Mucosa of descending colon (tissue), 3 donors: ENCODE measurements at places on chromosomes 5 and 9. TPM values are rescaled to one million over a fixed set of nuclear protein-coding genes. Genes with fewer than 3 reads are reported as not detected.

OR2V1 gene
- total RNA-seq = not detected

- no peak for DNase-seq
Observed at GRCh38 chr9:78781681-78782080, 484.8 kb downstream of the PSAT1 start.

GRCh38 chr9:29078063-29078666, 1504.9 kb upstream of the C9orf72 start:
- DNase-seq = no peak

GRCh38 chr5:173517648-173518047, 98.8 kb downstream of the BOD1 start:
- no peak for DNase-seq

PFN3 gene
- total RNA-seq = not detected

- DNase-seq = peak; percentile 50
Observed at GRCh38 chr5:68288707-68289134, 73.2 kb downstream of the PIK3R1 start.

- DNase-seq = no peak
Observed at GRCh38 chr9:107870927-107871680, 381.5 kb upstream of the KLF4 start.

ANXA2R gene
- 1.3 TPM for total RNA-seq
